NB4 (cell line): ENCODE measurements at places on chromosomes 11 and 22.

GRCh38 chr11:128357073-128357472, 230.3 kb downstream of the ETS1 start:
- DNase-seq: no peak

DNA sequence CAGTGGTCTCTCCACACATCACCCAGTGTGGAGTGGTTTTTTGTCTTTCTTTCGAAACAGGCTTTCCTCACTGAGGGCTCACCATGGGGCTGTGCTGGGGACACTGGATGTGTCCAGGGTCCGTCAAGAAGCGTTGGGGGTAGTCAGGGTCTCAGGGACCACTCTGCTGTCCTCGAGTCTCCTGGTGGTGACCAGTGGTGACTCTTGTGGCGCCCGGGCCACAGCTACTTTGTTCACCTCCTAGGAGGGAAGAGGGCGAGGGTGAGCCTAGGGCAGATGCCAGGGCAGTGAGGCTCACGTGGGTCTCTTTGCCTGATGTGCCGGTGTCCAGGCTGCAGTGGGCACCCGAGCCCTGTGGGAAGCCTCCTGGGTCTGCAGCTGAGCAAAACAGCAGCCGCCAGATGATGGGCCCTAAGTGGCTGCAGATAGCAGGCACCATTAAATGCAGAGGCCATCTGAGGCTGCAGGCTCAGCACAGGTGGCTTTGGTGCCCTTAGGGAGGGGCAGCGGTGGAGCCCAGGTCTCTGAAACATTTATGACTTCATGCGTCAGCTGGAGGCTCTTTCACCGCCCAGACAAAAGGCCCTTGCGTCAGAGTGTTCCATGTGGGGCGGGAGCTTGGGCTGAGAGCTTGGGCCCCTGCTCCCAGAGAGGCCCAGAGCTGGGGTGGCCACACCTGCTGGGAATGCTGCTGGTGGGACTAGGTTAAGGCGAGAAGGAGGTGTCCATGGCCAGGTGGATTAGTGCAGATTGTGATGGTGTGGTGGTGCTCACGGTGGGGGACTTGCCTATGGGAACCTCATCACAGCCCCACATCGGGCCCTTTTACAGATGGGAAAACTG, 29.5 kb downstream of the KCNQ1 start:
- no peak for DNase-seq

- no peak for DNase-seq
Observed at GRCh38 chr11:78742430-78742829, 167.8 kb upstream of the NARS2 start.

DNA sequence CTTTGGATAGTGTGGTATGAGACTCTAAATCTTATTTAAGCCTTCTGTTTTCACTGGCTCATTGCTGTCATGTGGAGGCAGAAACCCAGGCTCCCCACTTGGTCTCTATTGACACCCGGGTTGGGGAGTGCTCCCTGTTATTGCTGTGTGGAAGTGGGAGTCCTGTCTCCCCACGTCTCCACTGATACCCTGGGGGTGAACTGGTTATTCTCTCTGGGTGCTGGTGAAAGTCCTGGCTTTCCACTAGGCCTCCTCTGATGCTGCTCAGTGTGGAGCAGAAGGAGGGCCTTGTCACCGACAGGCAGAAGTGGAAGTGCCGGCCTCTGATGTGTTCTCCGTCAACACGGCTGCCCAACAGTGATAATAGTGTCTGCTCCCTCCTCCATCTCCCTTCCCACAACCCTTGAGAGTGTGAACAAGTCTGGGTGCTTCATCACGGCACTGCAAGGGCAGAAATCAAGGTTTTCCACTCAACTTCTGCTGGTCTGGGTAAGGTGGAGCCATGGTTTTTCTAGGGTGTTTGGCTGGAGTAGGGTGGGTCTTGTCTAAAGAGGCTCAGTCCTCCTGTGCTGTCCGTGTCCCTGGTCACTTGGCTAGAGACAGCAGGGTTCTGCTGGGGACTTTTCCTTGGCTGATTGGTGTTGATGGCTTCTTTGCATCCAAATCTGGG, 240.7 kb upstream of the B3GAT1 start:
- no peak for DNase-seq

DNA sequence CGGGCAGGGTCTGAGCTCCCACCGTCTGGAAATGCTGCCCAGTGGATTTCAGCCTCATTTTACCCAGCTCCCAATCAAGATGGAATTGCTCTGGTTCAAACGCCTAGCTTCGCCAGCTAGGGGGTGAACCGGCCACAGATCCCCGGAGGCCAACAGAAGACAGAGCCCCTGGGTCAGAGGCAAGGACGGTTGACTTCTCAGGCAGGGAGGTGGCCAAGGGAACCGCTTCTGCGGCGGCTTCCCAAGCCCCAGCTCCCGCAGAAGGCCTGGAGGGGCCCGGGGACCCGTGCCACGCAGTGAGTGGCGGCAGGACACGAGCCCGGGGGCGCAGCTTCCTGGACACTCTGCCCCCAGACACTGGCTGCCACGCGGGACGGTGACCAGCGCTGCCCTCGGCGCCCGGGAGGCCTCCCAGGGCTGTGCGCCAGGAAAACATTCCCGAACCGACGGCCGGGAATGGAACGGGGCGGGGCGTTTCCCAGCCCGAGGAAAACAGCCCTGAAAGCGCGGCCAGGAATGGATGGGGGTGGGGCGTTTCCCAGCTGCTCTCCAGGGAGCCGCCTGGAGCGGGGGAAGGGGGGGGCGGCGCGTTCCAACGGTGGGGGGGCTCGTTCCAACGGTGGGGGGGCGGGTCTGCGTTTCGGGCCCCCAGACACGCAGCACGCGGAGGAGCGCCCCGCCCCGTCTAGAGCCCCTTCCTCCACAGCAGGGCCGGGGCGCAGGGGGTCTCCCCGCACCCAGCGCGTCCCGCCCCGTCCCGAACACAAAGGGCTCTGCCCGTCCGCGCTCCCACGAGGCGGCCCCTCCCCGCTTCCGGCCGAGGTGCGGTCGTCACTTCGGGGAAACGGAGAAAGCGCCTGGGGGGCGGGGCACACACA, 13.5 kb upstream of the B4GALNT4 start:
- DNase-seq: peak; percentile 93

- peak; percentile 26 for DNase-seq
Observed at GRCh38 chr22:40965936-40966725, 15.0 kb downstream of the RBX1 start.

- DNase-seq: peak; percentile 26
Observed at GRCh38 chr22:20154602-20155187, 3.8 kb upstream of the CCDC188 start.

DNA sequence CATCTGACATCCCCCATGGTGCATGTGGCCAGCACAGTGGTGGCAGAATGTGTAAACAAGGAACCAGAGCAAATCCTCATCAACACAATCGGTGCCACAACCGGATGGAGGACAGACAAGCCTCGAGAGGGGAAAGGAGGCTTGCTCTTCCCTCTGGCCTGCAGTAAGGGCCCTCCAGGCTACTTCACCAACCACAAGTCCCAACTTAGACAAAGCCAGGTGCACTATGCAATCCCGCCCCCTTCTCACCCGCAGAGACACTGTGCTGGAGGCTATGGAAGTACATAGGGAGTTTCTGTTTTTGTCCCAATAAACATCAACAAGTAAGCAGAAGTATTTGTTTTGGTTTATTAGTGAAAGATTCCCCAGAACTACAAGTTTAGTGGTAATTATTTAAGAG, 54.3 kb downstream of the SPATA19 start:
- no peak for DNase-seq

- no peak for DNase-seq
Observed at GRCh38 chr22:22810471-22810870, 77.1 kb upstream of the IGLL5 start.

DNA sequence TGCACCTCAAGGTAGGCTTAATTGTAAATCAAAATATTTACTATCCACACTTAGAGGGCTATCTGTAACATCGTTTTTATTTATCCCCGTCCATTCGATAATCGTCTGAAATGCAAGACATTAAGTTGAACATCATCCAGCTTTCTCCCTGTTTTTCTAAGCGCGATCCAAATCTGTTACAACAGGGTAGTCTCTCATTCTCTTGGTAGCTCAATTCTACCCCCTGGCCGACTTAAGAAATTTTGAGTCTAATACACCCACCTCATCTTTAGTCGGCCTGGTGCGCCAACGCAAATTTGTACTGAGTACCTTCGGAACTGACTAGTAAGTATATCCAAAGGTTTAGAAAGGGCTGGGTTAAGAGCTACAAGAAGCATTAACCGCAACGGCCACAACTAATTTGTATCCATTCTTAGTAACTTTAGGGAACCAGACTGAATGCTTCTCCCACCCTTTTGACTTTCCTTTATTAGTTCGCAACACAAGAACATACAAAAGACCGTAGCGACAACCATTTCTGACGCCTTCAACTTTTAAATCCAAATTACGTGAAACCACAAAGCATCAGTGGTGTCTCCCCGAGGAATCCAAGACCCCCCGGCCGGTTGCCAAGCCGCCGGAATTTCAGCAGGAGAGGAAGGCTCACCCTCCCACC, 1.0 kb upstream of the ZNF143 start:
- peak; percentile 69 for DNase-seq

DNA sequence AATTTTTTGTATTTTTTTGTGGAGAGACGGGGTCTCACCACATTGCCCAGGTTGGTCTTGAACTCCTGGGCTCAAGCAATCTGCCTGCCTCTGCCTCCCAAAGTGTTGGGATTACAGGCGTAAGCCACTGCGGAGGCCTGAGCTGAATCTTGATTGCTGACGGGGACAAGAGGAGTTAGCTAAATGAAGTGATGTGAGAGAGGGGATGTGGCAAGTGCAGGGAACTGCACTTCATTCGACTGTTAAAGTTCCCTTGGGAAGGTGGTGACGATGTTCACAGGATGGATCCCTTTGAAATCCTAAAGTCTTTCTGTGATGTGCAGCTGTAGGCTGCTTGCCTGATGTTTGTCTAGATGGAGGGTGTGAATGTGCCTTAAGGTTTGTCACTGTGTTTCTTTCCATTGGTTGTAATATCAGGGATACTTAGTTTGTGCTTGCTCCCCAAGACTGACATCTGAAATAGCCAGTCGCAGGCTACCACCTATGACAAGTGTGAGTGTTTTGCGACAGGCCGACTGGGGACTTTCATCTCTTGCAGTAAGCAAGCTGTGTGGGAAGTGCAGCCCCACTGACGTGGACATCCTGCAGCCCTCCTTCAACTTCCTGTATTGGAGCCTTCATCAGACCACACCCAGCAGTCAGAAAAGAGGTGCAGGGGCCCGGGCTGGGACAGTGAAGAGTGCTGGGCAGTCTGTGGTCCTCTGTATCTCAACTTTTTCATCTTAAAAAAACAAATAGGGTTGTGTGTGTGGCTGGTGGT, 19.6 kb upstream of the CCDC134 start:
- peak; percentile 95 for DNase-seq

GRCh38 chr11:46381048-46381818, at the start of gene MDK:
Gene MDK, plus strand, starts transcription at chr11:46381669. Its CDS starts 389 bp downstream, at chr11:46382058.
- peak; percentile 16 for DNase-seq

DNA sequence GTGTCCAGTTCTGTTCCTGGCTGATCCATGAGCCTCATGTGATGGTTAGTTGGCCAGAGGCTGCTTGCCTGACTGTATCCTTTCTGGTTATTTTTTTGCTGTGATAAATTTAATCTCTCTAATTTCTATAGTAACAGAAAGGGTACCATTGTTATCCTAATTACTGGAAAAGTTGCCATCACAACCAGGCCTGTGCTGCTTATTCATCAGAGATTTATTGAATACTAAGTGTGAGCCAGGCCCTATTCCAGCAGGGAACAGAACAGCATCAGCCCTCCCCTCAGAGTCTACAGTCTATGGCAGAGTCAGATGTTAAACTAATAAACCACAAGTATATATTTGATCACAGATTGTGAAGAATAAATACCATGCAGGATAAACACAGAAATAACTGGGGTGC, 86.8 kb downstream of the DEPDC5 start:
- no peak for DNase-seq

DNA sequence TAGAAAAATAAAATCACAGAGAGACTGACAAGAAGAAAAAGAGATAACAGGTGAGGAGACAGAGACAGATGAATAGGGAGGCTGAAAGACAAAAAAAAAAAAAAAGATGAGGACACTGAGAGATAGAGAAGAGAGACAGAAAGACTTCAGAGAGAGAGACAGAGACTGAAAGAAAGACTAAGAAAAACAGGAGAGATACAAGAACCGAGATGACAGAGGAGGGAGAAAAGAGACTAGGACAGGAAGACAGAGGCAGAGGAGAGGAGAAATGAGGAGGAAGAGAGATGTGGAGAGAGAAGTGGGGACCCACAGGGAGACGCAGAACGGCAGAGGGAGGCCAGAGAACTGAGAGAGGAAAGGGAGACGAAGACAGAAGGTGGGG, 771 bp downstream of the GPR83 start:
- no peak for DNase-seq

DNA sequence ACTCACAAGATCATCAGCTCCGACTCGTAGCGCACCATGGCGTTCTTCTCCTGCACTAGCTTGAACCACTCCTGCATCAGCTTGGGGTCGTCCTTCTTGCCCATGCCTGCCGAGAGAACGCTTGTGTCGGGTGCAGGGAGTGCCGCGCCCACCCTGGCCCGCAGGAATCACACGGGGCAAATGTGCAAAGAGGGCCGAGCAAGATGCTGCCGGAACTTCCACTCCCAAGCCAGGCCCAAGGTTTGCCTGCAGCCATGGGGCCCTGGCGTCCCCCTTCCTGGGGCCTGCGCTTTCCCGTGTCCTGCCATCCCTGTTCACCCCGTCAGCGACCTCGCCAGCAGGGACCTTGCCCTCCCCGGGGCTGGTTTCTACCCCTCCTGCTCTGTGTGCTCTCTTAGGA, 16.9 kb upstream of the BID start:
- DNase-seq: no peak

DNA sequence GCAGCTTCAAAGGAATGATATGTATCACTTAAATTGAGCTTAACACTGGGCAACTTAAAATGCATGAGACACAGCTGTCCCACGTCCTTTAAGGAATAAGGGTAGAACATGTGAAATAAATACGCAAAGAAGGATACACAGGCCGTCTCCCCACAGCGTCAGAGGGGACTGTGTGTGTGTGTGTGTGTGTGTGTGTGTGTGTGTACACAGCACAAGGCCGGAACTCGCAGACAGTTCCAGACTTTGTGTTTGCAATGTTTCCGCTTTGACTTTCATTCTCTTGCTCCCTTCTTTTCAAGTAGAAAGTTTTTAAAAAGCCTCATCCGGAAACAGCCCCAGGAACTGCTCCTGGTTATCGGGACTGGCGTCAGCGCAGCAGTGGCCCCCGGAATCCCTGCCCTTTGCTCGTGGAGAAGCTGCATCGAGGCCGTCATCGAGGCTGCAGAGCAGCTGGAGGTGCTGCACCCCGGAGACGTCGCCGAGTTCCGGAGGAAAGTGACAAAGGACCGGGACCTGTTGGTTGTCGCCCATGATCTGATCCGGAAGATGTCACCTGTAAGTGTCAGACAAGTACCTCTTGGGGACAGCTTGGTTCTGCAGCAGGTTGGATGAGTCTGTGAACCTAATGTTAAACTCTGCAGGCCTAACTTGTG, 13.3 kb downstream of the FAM118A start:
- no peak for DNase-seq

GRCh38 chr11:57823859-57824258, 62.3 kb downstream of the CTNND1 start:
- no peak for DNase-seq

GRCh38 chr11:95790933-95791708, 823 bp downstream of the CEP57 start:
- peak; percentile 87 for DNase-seq

GRCh38 chr11:130299978-130300377, 14.7 kb downstream of the ZBTB44 start:
- DNase-seq: no peak

GRCh38 chr22:35766654-35767580, 49.2 kb downstream of the APOL5 start:
- DNase-seq: no peak
